Upper lobe of right lung (tissue), 1 donor: ENCODE measurements at places on chromosomes 16 and 17. TPM values are rescaled to one million over a fixed set of nuclear protein-coding genes. Genes with fewer than 3 reads are reported as not detected.

Gene KIF2B
- not detected for total RNA-seq

Gene TRIM16
- total RNA-seq: 20.1 TPM

Gene AGRP
- 4.9 TPM for total RNA-seq

Gene HSD11B2
- total RNA-seq: 2.2 TPM

Gene BEAN1
- total RNA-seq: 0.87 TPM

Gene KLHL10
- 0.29 TPM for total RNA-seq

Gene OR2C1
- total RNA-seq: not detected

Gene B4GALNT2
- total RNA-seq: 0.23 TPM

Gene TMEM238L
- total RNA-seq: not detected

Gene TBX2
- total RNA-seq: 122 TPM

Gene POLR2A
- 105 TPM for total RNA-seq
